ENCODE measurements at places on chromosomes 3 and 15.

DNA sequence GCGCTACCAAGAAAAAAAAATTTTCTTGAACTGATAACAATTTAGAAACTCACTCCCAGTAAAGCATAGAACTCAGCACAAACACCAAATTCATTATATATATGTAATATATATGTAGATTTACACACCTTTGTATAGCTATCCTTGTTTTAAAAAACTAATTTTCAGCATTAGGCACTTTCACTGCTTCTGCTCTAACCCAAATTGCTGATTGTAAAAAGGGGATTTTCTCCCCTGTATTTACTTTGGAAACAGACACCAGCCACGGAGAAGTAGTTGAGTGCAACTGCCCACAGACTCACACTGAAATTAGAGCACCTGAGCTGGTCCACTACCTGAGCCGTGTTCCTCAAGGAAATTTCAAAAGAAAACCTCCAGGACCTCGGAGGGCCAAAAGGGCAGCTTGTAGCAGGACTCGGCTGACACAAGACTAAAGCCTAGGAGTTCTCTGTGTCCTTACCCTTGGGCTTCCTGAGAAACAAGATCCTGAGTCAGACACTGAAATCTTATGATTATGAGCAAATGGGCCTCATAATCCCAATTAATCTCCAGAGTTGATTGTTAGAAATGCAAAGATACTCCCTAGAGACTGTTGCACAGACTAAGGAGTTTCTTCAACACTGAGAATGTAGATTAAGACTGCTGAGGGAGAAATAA is 106.0 kb downstream of the TNIK start:
- DNase-seq, result no peak

DNA sequence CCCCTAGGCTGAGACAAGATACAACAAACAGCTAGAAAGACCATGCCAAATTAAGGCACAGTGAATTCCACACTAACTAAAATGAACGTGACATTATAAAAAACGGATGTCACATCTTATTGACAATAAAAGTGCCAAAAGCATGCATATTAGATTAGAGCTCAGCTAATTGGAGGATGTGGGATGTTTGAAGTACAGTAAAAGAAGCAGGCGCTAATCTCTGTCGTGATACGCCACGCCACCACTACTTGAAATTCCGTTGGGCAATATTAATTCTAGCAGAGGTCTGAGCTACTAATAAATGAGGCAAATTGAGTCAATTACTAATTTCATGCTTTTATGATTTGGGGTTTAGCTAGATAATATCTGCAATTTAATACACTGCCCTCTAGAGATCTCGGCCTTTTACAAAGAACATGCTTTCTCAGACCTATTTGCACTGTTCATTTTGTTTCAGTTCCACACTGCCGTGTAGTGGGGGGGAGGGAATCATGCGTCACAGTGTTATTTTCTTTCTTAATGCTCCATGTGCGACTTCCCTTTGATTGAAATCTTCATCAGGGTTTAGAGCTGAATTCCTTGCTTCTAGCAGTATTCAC is 52.9 kb upstream of the ROBO2 start:
- no peak for DNase-seq

- DNase-seq, result no peak
Observed at GRCh38 chr3:66856533-66856932, 141.6 kb upstream of the KBTBD8 start.

DNA sequence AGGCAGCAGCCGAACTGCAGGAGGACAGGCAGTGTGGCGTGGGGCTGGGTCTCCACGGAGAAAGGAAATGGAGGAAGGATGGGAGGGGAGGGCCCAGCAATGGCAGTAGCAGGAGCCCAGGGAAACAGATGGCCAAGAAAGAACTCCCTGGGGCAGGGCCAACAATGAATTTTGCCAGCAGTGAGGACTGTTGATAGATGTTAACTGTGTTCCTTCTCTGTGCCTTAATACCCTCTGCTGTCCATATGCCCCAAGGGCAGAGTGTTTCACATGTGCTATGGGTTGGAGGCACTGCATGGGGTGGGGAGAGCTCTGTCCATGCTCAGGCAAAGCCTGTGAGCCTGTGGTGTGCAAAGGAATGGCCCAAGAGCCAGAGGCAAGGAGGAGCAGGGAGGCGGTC is 70.8 kb upstream of the POMGNT2 start:
- DNase-seq, result no peak

DNA sequence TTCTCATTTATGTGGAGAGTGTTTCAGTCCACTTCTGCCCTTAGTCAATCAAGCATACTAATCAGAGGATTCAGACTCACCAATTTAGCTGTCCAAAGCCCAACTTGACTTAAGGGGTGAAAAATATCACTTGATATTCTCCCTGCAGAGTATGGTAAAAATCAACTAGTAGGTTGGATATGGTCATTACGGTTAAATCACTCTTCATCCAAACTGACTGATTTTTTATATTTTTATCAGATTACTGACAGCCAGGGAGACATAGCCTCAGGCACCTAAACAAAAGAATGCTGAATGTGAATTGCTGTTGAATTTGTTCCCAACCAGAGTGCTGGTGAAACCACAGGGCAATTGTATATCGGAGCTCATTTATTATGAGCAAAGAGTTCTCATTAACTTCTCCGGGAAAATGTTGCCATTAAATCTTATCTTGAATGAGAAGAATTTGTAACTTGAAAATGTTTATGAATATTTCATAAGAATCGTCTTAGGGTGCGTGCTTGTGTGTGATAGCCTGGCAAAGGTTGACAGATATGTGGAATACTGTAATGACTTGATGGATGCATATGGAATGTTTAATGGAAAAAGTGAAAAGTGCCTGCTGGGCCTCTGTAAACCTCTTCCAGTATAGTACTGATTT is 411.2 kb downstream of the NAALADL2 start:
- DNase-seq, result no peak

DNA sequence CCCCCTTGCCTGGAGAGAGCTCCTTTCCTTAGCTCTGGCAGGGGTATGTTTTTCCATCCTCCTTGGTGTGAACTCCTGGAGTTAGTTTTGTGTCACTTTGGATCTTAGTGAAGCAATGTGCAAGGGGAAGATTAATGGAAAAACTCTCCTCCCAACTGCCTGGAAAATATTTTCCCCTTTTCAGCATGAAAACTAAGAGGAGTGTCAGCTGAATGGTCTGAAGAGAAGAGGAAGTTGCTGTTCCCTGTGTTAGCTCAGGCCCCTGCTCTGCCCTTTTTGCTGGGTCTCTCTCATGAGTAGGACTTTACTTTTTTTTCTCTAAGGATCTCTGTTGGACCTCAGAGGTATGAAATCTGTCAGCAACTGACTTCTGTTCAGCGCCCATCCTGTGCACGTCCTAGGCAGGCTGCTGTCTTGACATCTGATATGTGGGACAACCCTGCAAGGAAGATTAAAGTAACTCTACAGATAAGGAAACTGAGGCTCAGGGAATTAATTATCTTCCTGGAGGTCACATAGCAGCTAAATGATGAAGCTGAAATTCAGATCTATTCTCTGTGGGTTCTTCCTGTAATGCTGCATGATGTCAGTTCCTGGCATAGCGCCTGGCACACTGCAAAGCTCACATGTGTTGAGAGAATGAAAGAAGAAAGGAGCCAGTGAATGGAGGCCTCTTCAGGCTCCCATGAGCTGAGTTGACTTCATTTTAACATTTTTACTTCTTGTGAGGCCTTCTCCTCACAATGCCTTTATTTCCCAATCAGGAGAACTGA is 109.7 kb upstream of the GALNT15 start:
- DNase-seq, result no peak

DNA sequence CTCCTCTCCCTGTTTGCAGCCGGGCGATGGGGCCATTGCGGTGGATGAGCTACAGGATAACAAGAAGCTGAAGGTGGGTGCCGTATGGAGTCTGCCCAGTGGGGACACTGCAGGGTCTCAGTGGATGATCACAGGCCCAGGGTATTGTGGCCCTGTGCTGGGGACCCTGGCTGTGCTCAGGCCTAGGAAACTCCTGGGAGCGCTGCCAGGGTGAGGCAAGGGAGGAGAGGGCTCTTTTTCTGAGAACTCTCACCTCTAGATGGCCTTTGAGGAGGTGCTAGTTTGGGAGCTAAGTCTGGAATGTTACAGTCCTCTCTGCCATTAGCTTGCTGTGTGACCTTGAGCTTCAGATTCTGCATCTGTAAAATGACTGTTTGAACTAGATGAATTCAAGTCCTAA is 16.4 kb downstream of the SLC24A1 start:
- DNase-seq, result peak; percentile 43

DNA sequence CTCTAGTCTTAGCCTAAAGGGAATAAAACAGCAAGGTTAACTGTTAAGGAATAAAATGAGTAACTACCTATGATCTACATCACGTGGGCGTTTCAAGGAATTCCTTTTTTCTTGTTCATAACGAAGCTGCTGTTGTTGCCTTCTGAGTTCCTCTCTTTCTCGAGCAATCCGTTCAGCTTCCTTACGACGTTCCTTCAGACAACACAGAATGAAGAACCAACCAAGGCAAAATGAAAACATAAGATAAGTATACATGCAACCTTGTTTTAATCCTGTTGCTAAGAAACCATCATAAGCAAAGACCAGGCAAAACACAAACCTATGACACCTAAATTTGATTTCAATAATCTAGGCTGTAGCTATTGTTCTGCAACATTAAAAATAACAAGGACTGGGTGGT is 44.1 kb downstream of the SLTM start:
- DNase-seq, result no peak

DNA sequence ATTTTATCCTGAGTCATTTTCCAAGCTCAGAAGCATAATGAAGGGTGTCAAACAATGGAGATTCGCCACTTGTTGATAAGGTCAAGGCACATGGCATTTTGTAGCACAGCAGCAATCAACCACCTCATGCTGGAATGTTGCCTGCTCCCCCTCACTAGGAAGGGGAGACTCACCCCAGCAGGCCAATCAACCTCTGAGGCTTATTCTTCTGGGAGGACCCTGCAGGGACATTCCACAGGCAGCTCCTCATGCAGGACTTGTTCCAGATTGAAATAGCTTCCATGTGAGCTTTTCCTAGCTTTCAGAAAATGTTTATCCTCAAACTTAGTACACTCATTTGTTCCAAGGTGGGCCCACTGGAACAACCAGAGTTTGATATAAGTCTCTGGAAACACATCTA is 77.6 kb downstream of the SSR3 start:
- DNase-seq, result no peak

GRCh38 chr3:43104660-43105595 is 951 bp downstream of the POMGNT2 start:
- peak; percentile 80 for DNase-seq

All from H7 (cell line).